ENCODE measurements at places on chromosomes 3 and 15.

GRCh38 chr15:67558502-67558901, 16.0 kb downstream of the MAP2K5 start:
- DNase-seq: no peak

GRCh38 chr3:30245858-30246622, 360.4 kb upstream of the TGFBR2 start:
- DNase-seq: no peak

DNA sequence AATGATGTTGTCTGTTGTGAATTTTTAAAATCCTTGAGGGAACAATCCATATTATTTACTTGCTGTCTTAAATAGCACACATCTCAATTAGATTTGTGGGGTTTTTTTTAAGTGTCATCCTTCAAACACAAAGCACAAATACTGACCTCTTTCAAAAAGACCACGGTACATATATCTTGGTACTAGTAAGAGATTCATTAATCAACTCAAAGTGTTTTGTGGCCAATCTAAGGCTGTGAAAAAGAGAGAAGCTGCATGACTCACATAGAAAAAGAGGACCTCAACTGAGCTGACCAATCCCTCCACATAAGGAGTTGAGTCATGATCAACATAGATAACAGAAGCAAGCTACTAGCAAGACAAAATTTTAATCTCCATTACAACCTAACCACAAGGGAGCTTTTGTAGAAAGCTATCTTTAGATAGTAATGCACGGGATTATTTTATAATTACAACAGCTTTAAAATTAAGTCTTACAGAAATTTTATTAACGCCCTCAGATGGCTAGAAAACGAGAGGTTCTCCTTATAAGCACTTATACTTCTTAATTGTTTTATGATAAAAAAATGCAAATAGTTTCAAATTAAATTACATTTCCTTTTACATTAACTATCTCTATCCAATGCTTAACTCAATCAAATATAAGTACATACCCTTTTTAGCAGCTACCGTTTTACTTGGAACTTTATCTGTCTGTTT, 60.5 kb downstream of the TOP2B start:
- DNase-seq: peak; percentile 97

GRCh38 chr15:44550256-44550655, 13.3 kb downstream of the EIF3J start:
- DNase-seq: peak; percentile 56

- DNase-seq: no peak
These were observed 29.9 kb upstream of the ZKSCAN7 start for GRCh38 chr3:44525060-44525459.

Measured in fibroblast of lung (primary cell).